Breast epithelium (tissue), 4 donors: ENCODE measurements at places on chromosomes 3 and 15.

DNA sequence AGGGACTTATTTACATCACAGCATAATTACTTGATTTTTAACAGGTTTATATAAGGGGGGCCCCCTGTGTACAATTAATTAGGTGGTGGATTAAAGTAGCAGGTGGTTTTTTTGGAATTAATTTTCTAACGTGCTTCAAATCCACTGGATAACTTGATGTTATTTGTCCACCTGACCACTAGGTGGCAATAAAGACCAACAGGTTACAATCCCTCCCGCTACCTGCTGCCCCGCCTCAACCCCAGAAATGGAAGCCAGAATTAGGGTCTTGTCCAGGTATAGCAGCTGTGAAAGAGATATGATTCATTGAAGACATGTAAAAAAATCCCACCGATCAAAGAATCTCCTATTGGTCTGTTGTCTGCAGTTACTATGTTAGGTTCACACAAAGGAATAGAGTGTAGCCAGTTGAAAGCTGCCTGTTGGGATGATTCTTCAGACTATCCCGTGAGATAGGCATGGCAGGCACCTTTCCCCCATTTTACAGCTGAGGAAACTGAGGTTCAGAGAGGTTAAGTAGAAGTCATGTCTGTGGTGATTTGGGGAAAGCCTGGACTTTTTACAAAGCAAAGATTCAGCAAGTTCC is 44.0 kb downstream of the MFSD1 start:
- no peak for DNase-seq

DNA sequence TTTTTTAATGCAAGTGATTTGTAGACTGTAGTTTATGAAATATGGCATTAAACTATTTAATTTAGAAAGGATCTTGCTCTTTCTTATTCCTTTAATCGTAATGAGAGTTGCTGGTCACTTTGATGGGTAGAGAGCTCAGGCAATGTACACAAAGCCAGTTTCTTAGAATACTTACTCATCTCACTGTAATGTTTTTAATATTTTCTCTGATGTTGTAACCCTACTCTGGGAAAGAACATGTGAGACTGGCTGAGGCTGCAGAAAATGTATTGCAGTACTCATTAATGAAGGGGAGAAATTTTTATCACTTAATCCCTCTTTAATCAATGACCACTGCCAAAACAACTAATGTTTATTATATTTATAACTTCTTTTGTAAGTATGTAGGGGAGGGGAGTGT is 479.4 kb upstream of the KCNMB2 start:
- no peak for DNase-seq

DNA sequence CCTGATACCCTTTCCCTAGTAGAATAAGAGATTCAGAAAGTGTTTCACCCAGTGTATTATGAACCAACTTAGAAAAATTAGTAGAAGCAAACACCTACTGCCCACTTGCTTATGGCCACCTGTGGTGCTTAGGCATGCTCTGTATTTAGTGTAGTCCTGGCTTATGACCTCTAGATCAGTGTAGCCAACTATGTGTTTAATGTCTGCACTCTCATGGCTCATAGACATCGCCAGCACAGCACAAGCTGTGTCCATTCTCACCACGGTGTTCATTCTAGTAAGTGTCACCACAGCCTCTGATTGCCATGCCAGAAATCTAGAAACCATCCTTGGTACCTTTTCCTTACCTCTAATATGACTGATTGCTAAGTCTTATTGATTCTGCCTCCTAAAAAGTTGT is 14.3 kb downstream of the ASB7 start:
- DNase-seq: no peak

- no peak for DNase-seq
These were observed 12.7 kb downstream of the LYSMD4 start for GRCh38 chr15:99720533-99720932.

DNA sequence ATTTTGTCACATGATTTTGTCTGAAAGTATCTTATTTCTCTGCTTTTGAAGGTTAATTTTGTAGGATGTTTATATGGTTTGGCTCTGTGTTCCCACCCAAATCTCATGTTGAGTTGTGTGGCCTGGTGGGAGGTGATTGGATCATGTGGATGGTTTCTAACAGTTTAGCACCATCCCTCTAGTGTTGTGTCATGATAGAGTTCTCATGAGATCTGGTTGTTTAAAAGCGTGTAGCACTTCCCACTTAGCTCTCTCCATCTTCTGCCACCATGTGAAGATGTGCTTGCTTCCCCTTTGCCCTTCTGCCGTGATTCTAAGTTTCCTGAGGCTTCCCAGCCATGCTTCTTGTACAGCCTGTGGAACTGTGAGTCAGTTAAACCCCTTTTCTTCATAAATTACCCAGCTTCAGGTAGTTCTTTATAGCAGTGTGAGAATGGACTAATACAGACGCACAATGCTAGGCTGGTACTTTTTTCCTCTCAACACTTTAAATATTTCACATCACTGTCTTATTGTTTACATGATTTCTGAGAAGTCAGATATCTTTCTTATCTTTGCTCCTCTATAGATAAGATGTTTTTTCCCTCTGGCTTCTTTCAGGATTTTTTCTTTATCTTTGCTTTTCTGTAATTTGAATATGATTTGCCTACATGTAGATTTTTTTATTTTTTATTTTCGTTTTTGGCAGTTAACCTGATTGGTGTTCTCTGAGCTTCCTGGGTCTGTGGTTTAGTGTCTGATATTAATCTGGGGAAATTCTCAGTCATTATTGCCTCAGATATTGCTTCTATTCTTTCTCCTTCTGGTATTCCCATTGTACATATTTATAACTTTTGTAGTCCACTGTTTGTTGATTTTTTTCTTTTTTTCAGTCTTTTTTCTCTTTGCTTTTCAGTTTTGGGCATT is 22.2 kb downstream of the BTD start:
- no peak for DNase-seq

DNA sequence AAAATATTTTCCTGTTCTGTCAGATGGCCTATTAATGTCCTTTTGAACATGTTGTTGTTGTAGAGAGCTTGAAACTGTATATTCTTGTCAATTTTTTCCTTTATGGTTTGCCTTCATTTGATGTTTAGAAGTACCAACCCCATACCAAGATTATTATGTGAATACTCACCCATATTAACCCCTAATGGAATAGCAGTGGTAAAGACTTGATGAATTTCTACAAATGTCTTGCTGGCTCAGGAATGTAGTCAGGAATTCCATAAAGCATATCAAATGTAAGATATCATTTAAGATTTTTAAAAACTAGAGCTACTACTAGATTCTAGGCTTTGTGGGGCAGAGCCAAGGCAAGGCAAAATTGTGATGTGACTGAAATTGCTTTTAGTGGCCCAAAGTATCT is 30.0 kb downstream of the MYO5A start:
- DNase-seq: no peak

DNA sequence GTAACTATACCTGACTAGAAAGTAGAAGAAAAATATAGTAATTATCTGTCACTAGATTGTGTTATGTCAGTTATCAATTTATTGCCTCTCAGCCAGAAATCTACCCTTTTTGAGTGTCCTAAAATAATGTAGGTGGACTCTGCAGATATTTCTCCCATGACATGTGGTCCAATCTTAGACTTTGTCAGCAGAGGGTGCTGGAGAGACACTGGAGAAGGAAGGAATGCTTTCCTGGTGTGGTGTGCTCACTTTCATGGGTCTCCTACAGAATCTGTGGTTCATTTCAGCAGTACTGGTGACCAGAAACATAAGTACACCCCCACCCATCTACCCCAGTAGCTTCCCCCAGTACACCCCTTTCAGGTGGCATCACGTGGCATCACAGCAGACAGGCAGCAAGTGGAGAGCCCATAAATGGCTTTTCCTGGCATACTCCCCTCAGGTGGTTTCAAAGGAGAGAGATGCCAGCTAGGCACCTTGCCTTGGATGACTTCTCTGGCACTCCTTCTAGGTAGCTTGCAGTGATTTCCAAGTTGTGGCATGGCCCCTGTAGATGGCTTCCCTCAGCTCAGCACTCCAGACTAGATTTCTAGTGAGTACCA is 114.7 kb downstream of the GADL1 start:
- no peak for DNase-seq
